ENCODE measurements at places on chromosomes 11 and 22. TPM values are rescaled to one million over a fixed set of nuclear protein-coding genes. Genes with fewer than 3 reads are reported as not detected.

Gene C22orf42
- total RNA-seq = not detected

Gene FXYD2
- 17.3 TPM for total RNA-seq

Gene RPLP2
- 1,880 TPM for total RNA-seq

Gene DUSP18
- 4.2 TPM for total RNA-seq

Gene YPEL1
- total RNA-seq = 0.72 TPM

Gene CDHR5
- total RNA-seq = 0.07 TPM

Gene OR52M1
- not detected for total RNA-seq

Gene OR4D6
- total RNA-seq = not detected

Gene CADM1
- total RNA-seq = 21.8 TPM

Gene NLRP10
- total RNA-seq = not detected

Gene CFAP300
- total RNA-seq = 5.3 TPM

Gene ME3
- total RNA-seq = 14.5 TPM

Gene TMEM86A
- total RNA-seq = 0.41 TPM

Gene CARD18
- not detected for total RNA-seq

Gene SLC35C1
- total RNA-seq = 32.9 TPM

Gene KRTAP5-11
- total RNA-seq = not detected

Gene DUSP8
- total RNA-seq = 0.84 TPM

Gene VSIG2
- total RNA-seq = not detected

Gene P4HA3
- 47.6 TPM for total RNA-seq

Gene GUCY1A2
- total RNA-seq = 0.05 TPM

Gene CCDC87
- total RNA-seq = 0.49 TPM

Gene SPI1
- total RNA-seq = not detected

Gene ISX
- total RNA-seq = not detected

Gene GRIK4
- 0.04 TPM for total RNA-seq

Gene HBB
- not detected for total RNA-seq

Gene MGAT3
- total RNA-seq = 1.0 TPM

Gene KCNE3
- total RNA-seq = not detected

Data from A549 treated with dexamethasone at 1 μM for 4 hours (cell line).